ENCODE measurements at places on chromosomes 2 and 18.

DNA sequence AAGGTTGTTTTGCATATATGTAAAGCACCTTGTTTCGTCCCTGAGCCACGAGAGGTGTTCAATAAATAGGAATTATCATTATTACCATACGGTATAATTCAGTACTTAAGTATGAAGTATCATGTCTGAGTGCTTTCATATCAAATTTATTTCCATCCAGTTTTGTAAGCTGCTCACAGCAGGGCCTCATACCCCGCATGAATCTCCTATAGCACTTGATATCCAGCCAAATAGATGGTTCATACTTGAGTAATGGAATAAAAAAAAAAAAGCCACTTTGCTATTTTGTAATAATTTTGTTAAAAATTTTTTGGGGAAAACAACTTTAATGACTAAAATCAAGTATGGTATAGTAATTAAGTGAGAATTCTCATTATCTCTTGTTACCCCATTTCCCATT lies 160.8 kb upstream of the NOSTRIN start:
- no peak for DNase-seq

DNA sequence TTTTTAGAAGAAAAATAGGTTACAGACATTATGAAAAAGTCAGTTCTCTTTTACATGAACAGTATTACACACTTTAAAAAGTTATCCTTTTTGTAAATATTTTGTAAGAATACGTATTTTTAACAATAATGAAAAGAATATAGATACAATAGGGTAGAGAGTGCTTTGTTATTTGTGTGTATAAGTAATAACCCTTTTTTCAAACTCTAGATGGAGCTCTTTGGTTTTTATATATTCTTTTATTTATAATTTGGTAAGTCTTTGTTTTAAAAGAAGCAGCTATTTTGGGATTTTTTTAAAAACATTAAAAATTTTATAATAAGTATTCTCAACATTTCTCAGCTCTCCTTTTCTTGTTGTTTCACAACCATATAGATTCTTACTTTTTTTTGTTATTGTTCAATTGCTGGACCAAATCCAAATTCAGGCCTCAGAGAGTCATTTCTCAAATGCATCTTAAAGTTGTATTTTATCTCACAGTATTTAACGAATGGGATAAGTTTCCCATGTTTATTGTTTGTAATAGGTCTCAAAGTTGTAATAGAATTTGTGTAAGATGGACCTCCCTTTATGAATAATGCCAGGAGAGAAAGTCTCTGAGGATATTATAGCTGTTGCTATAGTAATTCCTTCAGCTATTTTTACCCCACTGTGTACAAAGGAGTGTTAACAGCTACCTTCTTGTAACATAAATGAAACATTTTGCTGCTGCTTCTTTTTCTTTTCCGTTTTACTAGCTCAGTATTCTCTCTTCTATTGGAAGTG lies 46.4 kb downstream of the ACYP2 start:
- DNase-seq: no peak

GRCh38 chr2:96869822-96870625 lies at the start of gene SEMA4C:
TSS of gene SEMA4C (minus strand) at chr2:96870080. CDS start at chr2:96867886, 2,194 bp downstream.
- DNase-seq: no peak

- no peak for DNase-seq
Observed at GRCh38 chr2:239402666-239403065, 1.8 kb upstream of the HDAC4 start.

DNA sequence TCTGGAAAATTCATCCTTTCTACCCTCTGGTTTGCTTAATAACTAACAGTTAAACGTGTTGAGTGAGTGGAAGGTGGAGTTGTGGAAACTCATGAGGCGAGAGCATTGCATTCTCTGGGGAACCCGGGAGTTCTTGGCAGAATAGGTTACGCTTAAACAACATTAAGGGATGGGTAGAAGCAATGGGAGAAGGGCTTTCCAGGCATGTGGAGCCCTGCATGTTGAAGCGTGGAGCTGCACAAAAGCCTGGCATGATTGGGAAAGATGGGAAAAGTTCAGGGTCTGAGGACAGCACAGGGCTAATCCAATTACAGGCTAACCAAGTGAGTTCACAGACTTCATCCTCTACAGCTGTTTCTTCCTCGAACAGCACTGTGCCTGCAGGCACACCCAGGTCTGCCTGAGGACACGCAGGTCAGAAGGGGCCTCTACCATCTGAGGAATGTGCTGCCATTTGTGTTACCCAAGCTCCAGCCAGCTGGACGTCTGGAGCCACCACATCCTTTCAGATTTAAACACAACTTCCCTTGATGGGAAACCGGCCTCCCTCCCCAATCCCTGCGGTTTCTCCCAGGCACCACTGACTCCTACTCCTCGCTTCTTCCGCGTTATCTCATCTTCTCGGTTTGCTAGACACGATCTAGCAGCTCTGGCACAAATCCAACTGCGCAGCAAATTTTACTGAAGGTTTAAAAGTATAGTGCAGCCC lies 164.2 kb downstream of the ANTXR1 start:
- DNase-seq: no peak
